ENCODE measurements at places on chromosomes 12 and 14. TPM values are rescaled to one million over a fixed set of nuclear protein-coding genes. Genes with fewer than 3 reads are reported as not detected.

The LRFN5 gene
- 0.87 TPM for total RNA-seq

The LRRC10 gene
- total RNA-seq, result not detected

The LPAR5 gene
- total RNA-seq, result 5.1 TPM

The LAG3 gene
- total RNA-seq, result 0.11 TPM

The ARHGEF40 gene
- 59.7 TPM for total RNA-seq

The ANKS1B gene
- total RNA-seq, result 8.0 TPM

The RPL10L gene
- total RNA-seq, result not detected

The SLC25A47 gene
- not detected for total RNA-seq

The RBM19 gene
- total RNA-seq, result 24.3 TPM

The C12orf42 gene
- 0.43 TPM for total RNA-seq

The STAT2 gene
- total RNA-seq, result 167 TPM

The PELI2 gene
- total RNA-seq, result under 0.01 TPM

The CKAP4 gene
- 192 TPM for total RNA-seq

The TBC1D30 gene
- 0.11 TPM for total RNA-seq

The ALG10 gene
- 7.3 TPM for total RNA-seq

The EML5 gene
- not detected for total RNA-seq

The SPRING1 gene
- 48.8 TPM for total RNA-seq

The KCNC2 gene
- total RNA-seq, result not detected

The RDH16 gene
- 0.43 TPM for total RNA-seq

The PLEKHG7 gene
- not detected for total RNA-seq

The SRRM4 gene
- total RNA-seq, result under 0.01 TPM

The LBHD2 gene
- total RNA-seq, result not detected

All from placental epithelial cell (primary cell).